ENCODE measurements at places on chromosomes 13 and 19.

DNA sequence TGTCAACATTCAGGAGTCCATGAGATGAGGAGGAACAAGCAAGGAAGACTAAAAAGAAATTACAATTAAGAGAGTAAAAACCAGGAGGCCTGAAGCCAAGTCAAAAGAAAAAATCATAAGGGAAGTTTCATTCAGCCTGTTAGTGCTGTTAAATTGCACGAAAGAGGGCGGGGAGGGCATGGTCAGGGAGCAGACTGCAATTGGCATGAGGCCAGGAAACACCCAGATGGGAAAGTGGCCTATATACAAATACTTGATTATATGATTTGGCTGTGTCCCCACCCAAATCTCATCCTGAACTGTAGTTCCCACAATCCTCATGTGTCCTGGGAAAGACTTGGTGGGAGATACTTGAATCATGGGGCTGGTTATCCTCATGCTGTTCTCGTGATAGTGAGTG, 43.9 kb downstream of the TNFSF13B start:
- no peak for DNase-seq

DNA sequence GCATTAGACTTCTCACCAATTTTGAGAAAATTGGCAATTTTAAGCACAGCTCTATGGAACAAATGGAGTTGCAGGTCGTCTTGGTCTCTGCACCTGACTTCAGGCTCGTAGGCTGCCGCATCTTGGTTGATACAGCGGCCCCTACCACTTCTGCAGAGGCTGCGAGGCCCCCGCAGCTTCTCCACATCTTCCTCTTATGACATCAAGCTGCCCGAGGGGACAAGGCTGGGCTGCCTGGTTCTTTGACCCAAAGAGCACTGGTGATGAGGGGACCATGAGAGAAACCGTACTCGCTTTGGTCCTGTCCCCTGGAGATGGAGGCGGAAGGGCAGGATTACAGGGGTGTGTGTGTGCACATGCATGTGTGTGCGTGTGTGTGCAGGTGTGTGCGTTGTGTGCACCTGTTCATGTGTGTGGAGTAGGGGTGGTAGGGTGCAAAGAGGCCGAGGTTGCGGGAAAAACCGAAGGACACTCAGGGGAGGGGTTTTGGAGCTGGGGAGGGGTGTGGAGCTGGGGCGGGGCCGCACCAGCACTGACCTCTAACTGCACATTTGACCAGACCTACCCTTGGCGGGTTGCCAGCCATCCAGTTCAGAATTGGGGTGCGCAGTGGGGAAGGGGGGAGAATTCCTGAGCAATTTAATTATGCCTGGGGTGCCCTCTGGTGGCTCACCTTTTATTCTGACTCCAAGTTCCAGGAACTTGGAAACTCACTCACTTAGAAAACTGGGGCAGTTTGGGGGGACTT, 65.1 kb upstream of the ARHGEF7 start:
- no peak for DNase-seq

- DNase-seq = no peak
These were observed 144.2 kb upstream of the ZNF507 start for GRCh38 chr19:32201211-32201610.

DNA sequence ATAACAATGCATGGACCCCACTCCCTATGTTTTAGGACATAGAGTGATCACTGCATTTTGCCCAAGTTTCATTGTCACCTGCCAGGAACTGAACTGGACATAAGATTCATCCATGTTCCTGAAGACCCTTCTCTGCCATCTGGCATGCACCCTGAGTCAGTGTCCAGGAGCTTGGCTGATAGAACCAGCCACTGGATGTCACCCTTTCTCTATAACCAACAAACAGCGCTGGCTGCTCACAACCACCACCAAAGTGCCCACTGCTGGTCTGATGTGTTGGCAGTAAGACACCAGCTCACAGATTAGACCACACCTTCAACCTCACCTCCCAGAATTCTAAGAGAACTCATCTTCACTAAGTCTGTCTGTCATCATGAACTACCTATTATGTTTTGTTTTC, 333.4 kb downstream of the ITGBL1 start:
- DNase-seq = peak; percentile 77

DNA sequence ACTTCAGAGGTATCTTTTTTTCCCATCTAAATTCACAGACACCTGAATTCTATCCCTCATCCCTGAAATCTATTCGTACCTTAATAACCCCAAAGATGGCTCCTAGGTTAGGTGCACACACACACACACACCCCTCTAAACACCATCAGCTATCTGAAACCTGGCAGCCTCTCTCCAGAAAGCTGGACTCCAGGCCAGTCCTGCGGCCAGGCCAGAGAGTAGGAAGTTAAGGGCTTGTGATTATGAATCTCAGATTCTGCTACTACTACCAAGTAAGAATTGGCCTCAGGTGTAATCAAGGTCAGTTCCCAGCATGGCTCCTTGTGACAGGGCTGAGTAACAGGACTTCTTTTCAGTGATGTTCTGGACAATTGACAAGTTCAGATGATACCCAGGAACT, 244.2 kb upstream of the SERP2 start:
- no peak for DNase-seq

GRCh38 chr13:98508685-98509084, 68.2 kb downstream of the STK24 start:
- peak; percentile 22 for DNase-seq
